ENCODE measurements at places on chromosomes 11 and 22.

DNA sequence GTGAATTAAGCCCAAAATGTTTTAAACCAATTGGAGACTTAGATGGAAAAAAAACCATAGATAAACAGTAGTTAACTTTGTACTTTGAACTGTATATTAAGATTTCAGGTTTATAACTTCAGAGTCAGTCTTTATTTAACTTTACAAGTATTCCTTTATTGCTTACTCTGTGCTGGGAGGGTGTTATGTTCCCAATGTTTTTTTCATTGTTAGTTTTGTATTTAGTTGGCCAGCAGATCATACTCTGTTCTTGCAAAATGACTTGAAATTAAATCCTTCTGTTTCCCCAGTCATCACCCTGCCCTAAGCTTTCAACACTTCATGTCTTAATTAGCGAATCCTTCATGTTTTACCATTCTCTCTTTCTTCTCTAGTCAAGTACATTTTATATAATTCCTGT is 25.3 kb downstream of the SIK2 start:
- no peak for DNase-seq

GRCh38 chr11:79102840-79103239 is 338.0 kb downstream of the TENM4 start:
- no peak for DNase-seq

DNA sequence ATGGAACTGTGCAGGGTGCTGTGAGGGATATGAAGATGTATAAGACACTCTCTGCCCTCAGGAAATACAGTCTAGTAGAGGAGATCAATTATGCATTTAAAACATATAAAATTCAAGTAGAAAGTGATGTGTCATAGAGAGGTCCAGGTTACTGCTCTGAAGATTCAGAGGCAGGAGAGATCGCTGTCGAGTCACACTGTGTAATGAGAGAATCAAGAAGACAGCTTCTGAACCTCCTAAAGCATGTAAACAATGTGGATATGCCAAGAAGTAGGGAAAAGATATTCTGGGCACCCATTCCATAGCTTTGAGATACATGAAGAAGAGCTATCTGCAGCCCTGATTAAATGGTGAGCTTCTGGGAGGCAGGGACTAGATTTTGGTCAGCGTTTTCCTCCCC is 16.7 kb downstream of the SSH3 start:
- no peak for DNase-seq

DNA sequence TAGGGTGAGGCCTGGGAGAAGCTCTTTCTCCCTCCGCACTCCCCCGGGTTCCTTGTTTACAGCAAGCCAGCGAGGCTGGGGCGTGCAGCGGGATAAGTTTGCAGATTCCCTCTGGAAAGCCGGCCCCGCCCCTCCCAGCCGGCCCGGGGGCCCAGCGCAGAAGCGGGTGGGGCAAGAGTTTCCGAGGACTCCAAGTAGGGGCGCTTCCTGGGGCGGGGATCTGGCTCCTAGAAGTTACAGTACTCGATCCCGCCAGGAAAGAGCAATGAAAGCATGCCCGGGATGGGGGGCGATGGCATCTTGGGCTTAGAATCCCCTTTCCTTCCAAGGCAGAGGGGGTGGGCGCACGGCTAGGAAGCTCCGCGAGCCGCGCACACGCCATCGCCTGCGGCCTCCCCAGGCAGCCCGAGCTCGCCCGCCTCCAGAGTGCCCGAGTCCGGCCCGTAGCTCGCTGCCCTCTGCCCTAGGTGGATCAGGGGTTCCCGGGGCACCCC is 385 bp downstream of the TST start:
- DNase-seq = peak; percentile 53

GRCh38 chr11:10696468-10697322 is 3.1 kb upstream of the IRAG1 start:
- DNase-seq = peak; percentile 44

DNA sequence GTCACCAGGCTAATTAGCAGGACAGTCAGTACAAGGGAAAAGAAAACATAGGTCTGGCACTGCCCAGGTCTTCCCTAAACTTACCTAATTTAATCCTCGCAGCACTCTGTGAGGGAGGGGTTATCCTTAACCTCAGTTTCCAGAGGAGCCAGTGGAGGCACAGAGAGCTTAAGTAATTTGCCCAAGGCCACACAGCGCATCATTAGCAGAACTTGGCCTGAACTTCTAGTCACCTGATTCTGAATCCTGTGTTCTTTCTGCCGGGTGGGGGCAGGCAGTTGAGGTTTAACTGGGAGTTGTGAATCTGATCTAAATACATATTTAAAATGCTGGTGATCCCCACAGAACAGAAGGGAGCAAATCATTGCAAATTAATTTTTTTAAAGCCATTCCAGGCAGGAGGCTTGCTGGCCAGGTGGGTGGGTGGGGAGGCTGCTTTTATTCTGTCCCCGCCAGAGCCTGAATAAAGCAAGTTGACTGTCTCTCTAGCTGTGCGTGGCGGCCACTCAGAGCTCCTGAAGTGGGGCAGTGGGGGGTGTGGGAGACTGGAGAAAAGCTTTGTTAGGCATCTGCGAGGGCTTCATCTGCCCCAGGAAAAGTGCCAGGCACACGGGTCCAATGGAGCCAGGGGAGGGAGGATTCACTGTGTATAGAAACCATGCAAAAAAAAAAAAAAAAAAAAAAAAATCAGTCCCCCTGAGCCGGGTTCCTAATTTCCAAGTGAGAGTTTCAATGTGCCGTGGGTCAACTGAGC is 66.1 kb downstream of the NFAM1 start:
- DNase-seq = no peak

GRCh38 chr11:28480406-28480805 is 372.2 kb downstream of the METTL15 start:
- DNase-seq = no peak

- no peak for DNase-seq
These were observed 21.5 kb downstream of the LRRC32 start for GRCh38 chr11:76649011-76649410.

GRCh38 chr11:9774591-9775397 is 110.9 kb downstream of the SWAP70 start:
- no peak for DNase-seq

GRCh38 chr11:69000831-69001242 is 12.2 kb downstream of the MRGPRF start:
- DNase-seq = no peak

DNA sequence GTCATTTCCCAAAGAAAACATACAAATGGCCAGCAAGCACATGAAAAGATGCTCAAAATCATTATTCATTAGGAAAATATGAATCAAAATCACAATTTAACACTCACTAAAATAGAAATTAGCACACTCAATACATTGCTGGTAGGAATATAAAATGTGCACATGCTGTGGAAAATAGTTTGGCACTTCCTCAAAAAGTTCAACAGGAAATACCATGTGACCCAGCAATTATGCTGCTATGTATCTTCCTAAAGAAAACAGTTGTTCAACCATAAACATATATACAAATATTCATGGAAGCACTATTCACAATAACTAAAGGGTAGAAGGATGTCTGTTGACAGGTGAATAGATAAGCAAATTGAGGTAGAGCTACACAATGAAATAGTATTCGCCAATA is 187.3 kb upstream of the SOX6 start:
- no peak for DNase-seq

DNA sequence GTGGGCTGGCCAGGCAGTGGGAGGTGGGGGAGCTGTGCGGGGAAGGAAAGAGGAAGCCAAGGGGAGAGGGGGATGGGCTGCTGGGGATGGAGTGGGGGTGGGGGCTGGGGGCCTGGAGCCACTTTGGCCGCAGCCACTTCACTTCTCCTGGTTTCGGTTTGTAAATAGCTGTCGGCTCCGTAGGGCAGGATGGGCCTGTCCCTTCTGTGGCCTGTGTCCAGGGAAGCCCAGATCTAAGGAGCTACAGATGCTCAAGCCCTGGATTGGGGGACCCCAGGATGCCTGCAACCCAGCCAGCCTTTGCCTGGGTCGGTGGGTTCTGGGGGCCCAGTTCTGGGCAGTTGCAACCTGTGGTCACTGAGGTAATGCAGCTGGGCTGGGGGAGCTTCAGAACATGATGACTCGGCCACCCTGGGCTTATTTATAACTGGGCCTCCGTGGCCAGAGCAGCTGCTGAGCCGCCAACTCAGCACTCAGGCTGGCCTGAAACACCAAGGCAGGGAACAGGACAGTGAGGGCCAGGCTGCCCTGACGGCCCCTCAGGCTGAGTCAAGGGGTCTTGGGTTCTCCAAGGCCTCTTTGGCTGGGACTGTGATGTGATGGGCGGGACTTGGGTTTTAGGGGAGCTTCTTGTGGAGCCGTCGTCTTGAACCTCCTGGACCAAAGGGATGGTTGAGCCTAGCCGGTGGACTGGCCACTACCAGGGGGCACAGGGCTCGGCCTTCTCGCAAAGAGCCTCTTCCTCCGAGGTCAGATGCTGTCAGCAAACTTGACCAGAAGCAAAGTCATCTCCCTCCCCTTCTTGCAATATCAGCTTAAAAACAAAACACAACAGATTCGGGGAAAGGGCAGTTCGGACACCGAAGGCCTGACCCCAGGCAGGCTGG is 15.0 kb upstream of the SLC39A13 start:
- peak; percentile 73 for DNase-seq

- DNase-seq = no peak
These were observed 244.9 kb downstream of the CASP12 start for GRCh38 chr11:104653407-104653806.

- no peak for DNase-seq
These were observed 23.6 kb upstream of the ETS1 start for GRCh38 chr11:128610721-128611617.

- no peak for DNase-seq
These were observed 1085.0 kb upstream of the TENM4 start for GRCh38 chr11:80525663-80526405.

DNA sequence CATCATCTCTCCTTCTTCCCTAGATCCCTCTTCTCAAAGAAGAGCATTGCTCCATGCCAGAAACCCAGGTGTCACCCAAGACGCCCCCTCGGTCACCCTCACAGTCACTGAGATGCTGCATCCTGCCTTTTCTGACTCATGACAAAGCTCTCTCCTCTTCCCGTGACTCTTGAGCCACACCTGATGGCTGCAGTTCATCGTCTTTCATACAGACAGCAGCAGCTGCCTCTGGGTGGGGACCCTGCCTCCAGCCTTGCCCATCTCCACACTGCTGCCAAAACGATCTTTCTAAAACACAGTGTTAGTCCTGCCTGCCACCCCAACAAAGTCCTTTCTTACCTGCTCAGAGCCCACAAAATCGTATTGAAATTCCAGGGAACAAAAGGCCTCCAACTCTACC is 44.8 kb downstream of the BUD13 start:
- no peak for DNase-seq

DNA sequence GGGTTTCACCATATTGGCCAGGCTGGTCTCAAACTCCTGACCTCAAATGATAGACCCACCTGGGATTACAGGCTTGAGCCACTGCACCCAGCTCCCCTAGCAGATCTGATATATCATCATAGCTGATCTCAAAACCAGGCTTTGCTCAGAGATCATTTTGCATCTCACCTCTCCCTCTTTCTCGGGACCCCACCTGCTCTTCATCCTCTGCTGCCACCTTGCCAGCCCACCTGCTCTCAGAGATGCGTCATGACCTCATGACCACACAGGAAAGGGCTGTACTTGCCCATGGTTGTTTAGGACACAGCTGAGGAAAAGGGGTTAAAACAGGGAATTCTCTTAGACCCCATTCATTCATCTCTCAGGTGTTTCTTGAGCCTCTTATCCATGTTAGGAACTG is 27.4 kb downstream of the POU2F3 start:
- no peak for DNase-seq

GRCh38 chr11:33669598-33670249 is 30.9 kb downstream of the C11orf91 start:
- no peak for DNase-seq

GRCh38 chr11:95325777-95326258 is 94.8 kb upstream of the SESN3 start:
- no peak for DNase-seq

- DNase-seq = no peak
These were observed 81.7 kb downstream of the BARX2 start for GRCh38 chr11:129457321-129457720.

GRCh38 chr11:101523634-101524260 is 60.1 kb downstream of the TRPC6 start:
- no peak for DNase-seq

DNA sequence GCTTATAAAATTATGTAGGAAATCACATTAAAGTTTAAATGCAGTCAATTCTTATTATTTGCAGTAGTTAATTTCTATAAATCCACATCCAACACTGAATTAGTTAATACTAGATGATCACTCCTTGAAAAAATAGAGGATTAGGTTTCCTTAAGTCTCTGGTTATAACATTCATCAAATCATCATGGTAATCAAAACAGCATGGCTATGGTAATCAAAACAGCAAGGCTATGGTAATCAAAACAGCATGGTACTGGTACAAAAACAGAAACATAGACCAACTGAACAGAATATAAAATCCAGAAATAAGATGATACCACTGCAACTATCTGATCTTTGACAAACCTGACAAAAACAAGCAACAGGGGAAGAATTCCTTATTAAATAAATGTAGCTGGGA is 814.6 kb upstream of the CCDC179 start:
- DNase-seq = no peak

DNA sequence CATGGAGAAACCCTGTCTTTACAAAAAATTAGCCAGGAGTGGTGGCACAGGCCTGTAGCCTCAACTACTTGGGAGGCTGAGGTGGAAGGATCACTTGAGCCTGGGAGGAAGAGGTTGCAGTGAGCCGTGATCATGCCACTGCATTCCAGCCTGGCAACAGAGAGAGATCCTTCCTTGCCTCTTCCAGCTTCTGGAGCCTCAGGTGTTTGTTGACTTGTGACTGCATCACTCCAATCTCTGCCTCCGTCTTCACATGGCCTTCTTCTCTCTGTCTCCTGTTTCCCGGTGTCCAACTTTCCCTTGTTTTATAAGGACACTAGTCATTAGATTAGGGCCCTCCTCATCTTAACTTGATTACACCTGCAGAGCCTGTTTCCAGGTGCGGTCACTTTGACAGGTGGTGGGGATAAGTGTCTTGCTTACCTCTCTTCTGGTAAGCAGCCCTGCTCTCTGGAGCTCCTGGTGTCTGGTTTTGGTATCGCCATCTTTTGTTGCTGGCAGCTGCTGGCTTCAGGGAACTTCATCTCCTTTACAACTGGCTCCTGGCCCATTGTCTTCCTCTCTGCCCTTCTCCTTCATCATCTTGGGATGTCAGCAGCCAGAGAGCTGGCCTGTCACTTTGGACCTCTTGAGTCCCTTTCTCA is 8.2 kb upstream of the USP2 start:
- DNase-seq = no peak

- no peak for DNase-seq
These were observed 298.8 kb downstream of the SWAP70 start for GRCh38 chr11:9962722-9963121.

GRCh38 chr11:62908468-62909072 is 12.6 kb downstream of the CHRM1 start:
- no peak for DNase-seq
